ENCODE measurements at places on chromosomes 13 and 19.

GRCh38 chr19:38011426-38011825 is 104.4 kb downstream of the SIPA1L3 start:
- DNase-seq: no peak

DNA sequence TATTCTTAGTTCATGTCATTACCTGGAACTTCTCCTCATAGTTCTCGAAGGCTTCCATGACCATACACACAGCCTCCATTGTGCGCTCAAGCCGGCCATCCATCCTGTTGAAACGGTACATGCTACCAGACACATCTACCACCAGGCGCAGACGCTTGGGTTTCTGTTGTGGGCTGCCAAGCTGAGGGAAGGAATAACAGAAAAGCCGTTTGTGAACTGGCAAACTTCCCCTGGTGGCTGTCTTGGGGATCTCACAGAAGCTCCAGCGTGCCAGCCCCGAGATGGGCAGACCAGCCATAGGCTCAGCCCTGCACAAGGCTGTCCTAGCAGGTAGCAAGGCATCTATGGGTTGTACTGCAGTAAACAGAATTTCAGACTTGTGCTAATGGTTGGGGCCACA is 130.1 kb downstream of the RGCC start:
- DNase-seq: no peak

DNA sequence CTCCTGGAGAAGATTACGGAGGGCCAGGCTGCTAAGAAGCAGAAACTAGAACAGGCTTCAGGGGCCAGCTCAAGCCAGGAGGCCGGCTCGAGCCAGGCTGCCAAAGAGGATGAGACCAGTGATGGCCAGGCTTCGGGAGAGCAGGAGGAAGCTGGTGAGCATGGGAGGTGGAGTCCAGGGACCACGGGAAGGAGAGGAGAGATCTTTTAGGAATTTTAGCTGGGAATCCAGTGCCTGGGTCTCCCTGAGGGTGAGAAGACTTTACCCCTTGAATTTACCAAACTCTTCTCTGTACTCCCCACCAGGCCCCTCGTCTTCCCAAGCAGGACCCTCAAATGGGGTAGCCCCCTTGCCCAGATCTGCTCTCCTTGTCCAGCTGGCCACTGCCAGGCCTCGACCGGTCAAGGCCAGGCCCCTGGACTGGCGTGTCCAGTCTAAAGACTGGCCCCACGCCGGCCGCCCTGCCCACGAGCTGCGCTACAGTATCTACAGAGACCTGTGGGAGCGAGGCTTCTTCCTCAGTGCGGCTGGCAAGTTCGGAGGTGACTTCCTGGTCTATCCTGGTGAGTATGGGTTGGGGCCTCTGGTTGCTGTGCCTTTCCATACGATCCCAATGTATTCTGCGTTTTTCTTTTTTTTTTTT is 824 bp downstream of the TSEN34 start:
- no peak for DNase-seq

GRCh38 chr19:3697094-3697493 is 3.2 kb downstream of the PIP5K1C start:
- DNase-seq: no peak
